ENCODE measurements at places on chromosomes 6 and 20.
A peak's percentile ranks its signal among the peaks of the same experiment; 100 is the strongest.

- DNase-seq, result no peak
These were observed 41.1 kb upstream of the SLCO4A1 start for GRCh38 chr20:62601172-62601571.

DNA sequence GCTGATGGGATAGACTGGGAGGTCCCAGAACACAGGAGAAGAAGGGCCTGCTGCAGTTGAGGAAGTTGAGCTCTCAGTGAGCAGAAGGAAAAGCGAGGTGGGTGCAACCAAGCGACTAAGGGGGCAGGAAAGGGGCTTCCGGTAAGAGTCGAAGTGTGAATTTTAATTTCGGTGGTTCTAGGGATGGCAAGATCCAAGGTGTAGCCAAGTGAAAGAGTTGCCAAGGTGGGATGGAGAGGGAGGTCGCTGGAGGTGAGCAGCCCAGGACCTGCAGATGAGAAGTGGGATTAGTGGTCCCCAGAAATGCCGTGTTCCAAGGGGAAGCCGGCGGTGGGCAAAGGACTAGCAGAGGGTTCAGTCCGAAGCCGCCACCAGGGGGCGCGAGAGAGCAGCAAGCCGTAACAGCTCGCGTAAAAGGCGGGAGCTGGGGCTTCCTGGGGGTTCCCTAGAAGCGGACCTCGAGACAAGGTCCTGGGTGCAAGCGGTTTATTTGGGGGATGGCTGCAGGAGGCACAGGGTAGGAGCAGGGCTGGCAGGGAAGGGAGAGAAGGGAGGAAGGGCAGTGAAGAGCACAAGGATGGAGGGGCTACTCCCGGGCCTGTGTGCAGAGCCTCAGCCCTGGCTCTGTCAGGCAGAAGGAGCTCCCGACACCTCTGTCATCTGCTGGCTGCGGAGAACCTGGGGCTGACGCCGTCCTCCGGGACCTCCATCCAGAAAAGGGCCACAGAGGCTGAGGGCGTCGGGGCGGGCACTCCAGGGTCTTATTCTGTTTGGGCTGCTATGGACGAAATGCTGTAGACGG, 103.6 kb downstream of the PAX1 start:
- no peak for DNase-seq

DNA sequence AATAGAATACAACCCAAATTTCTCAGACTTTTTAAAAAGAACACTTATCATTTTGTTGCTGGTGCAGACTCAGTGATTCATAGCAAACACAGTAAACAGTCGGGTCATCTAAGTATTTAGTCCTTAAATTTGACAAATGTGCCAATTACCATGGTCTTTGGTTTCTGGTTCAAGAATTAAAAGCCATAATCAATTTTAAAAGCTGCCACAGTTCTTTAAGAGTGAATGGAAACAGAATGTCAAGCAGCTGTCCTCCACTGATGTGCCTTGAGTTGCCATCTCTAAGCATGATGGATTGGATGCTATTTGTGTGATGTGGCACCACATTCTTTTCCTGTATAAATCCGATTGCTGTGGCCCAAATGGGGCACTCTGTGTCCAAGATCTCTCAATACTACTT, 67.2 kb upstream of the MLIP start:
- DNase-seq, result no peak

DNA sequence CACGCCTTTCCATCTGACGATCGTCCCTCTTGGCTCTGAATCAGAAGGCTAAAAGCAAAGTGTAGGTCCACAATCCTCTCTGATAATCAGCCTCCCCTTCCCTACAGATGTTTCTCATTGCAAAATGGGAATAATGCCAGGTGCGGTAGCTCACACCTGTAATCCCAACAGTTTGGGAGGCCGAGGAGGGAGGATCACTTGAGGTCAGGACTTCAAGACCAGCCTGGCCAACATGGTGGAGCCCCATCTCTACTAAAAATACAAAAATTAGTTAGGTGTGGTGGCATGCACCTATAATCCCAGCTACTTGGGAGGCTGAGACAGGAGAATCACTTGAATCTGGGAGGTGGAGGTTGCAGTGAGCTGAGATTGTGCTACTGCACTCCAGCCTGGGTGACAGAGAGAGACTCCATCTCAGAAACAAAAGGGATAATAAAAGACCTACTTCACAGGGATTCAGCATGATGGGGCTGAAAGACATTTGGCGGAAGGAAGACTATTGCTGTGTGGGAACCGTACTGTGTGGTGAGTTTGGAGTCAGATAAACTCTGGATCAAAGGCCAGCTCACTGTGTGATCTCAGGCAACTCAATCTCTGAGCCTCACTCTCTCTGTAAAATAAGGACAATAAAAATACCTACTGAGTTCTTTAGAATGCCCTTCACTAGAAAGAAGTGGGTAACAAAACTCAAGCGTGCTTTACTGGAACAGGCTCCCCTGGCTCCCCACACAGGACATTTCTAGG, 15.9 kb upstream of the SLC9A8 start:
- no peak for DNase-seq

DNA sequence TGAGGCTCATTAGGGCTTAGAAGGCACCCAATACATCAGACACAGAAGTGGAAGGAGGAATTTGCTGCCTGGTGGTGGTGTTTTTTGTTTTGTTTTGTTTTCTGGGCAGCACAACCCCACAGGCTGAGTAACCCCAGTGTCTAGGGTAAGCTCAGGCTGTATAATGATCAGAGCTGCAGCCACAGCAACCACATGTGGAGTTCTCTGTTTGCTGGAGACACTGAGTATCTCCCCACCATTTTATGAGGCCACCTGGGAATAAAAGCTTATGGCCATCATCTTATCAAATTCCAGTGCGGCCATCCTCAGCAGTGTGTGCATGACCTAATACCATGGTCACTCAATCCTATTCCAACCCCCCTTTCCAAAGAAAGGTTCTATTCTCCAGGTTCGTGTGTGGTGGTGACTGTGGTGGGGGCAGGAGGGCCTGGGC, 3.4 kb upstream of the DLL1 start:
- no peak for DNase-seq

- DNase-seq, result no peak
These were observed 2.0 kb downstream of the FOXC1 start for GRCh38 chr6:1611572-1612298.

GRCh38 chr20:38573413-38573812, 7.6 kb upstream of the ADIG start:
- no peak for DNase-seq

DNA sequence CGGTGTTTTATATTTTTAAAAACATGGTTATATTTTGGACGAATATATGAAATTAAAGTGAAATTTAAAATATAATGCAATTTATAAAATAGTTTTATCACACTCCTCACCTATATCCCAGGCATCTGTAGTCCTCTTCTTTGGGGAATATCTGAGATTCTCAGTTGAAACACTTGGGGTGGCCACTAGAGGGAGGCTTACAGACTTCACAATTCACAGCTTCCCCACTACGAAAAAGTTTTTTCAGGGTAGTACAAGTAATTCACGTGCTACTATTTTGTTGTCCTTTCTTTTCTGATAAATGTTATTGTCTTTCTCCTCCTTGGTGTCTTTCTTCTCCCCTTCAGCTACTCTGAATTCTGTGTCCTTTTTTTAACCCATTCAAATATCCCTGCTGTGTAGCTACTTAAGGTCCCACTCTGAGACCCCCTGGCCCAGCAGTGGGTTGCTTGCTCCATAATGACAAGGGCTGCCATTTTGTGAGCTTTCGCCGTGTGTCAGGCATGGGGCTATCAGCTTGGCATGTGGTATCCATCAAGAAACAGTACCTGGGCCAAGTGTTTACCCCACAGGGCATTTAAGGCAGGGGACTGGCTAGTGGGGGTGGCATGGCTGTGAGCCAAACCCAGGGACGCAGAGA, 43.6 kb upstream of the PHACTR3 start:
- DNase-seq, result peak; percentile 13

DNA sequence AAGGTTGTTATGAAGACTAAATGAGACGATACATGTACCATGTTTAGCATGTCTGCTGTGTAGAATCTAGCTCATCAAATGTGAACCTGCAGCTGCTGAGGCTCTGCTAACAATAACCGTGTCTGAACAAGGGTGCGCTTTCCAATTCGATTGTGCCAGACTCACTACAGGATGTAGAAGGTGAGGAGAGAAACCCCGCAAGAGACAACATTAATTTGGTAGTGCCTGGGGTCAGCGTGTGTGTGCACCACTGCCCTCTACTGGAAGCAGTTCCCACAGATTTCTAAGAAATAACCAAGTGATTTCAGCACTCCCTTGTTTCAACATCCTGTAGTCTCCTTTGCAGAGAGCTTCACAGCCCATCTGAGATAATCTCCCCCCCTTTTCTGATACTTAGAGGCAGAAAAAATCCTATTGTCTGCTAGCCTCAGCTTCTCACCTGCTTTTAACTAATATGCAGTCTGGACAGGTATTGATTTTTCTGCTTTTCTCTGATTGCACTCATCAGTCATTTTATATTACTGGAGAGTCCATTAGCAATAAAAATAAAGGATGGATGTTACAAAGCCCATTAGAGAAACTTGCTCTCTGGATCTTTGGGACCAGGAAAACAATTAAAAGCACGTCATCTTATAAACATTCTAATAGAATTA, 96.7 kb upstream of the BACH2 start:
- DNase-seq, result peak; percentile 36

GRCh38 chr6:120484146-120484545, 850.1 kb downstream of the TBC1D32 start:
- DNase-seq, result no peak

DNA sequence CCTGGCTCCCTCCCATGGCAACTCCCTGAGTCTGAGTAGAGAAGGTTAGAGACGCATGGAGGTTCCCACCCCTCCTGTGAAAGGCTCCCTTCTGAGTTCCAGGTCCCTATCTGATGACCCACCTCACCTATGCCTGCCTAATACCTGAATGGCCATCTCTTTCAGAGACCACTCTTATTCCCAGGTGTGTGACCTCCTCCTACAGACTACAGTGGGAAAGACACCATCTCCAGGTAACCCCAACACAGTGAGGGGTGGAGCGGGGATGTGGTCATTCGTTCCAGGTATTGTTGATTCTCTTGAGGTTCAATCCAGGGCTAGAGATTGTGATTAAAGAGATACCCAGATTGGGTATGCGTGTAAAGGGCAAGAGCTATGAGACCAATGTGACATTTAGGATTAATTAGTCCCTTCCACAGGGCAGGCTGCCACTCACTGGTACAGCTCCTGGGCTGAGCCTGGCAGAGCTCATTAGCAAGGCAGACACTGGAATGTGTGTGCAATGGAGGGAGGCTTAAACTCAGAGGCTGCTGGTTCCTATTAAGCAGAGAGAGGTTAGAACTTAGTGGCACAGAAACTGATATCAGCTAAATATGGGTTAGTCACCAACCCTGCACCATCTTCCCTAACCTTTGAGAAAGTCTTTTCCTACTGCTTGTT, 46.5 kb upstream of the IER3 start:
- no peak for DNase-seq

- DNase-seq, result peak; percentile 87
These were observed 3.1 kb downstream of the MYL9 start for GRCh38 chr20:36544134-36545018.

DNA sequence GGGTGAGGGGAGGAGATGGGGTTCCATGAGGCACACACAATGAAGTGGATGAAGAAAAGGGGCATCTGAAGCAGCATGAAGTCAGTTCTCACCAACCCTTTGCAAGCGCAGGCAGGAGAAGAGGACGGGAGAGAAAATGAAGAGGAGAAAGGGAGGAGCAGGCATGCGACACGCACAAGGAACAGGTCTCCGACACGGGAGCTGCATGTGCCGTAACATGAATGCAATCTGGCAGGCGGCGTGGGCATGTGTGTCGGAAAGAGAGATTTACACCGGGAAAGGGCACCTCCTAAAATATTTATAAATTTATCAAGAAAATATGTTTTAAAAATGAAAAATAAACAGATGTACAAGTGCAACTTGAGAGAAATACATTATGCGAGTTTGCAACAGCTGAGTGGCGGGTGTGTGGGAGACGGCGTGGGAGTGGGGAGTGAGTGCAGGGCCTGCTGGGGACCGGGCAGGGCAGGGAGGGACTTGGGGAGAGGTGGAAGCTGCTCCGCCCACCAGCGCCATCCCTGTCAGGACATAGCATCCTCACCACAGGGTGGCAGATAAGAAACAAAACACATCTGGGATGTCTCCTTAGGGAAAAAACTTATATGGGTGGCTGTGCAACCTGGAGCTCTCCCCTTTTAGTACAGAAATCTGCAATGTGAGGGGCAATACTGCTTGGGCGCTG, 40.6 kb downstream of the GJA10 start:
- DNase-seq, result no peak

- no peak for DNase-seq
These were observed 172.1 kb upstream of the ARG1 start for GRCh38 chr6:131400779-131401496.

DNA sequence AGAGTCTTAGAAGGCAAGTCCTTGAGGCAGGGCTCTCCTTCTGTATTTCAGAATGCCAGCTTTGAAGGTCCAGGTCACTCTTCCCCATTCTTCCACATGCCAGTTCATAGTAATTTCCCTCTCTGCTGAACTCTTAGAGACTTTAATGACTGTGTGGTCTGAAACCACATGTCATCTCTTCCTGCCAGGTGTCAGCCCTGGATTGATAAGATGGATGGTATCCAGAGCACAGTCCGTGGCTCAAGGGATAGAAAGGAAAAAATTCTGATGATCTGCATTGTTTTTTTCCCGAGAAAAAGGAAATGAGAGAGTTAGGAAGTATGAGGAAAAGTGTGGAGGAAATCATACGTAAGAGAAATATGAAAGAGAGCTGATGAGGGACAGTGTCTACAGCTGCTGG, 250.9 kb downstream of the TPBG start:
- no peak for DNase-seq

DNA sequence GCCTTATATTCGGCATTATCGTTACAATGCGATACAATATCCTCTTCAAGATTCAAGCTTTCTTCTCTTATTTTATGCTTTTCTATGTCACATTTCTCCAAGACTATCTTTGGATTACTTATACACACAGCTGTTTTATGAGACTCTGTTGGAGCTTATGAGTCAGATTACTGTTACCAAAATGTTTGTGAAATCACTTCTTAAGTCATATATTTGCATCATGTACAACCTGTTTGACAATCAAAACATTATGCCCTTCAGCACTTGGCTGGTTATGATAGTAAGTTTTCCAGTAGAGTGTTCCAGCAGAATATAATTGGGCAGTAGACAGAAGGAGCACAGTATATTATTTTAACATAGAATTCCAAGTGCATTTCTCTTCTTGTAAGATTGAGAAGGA, 35.2 kb downstream of the BMP6 start:
- DNase-seq, result no peak

DNA sequence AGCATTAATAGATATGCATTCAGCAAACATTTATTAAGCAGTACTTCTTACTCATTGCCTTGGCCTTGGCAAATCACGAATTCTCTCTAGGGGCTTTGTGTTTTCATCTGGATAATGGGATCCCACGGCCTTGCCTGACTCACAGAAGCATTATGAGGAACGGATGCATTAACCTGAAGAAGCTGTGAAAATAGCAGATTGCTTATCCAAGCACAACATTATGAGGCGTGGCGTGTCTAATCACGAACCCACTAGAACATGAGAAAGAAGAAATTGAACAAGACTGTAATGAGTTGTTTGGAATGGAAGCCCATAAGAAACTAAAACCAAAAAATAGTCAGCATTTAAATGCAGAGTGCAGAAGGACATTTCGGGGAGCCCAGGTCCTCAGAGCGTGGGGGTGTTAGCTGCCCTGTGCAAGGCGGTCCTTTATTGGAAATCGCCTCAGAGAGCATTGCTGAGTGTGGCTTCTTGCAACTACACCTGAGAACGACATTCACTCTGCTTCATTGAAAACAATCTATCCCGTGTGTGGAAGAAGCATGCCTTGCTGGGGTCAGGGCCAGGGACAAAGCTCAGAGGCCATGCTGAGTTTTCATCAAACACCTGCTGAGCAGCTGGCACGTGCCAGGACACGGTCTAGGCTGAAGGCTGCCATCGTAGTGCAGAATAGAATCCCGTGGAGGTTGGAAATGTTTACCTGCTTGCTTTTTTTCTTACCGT, 179.9 kb downstream of the ZDHHC14 start:
- DNase-seq, result no peak

GRCh38 chr6:32087574-32088486, 21.3 kb downstream of the TNXB start:
- peak; percentile 57 for DNase-seq
